Activated CD4-positive, alpha-beta T cell treated with anti-CD3 and anti-CD28 coated beads, Interleukin-2, amount 50 U/mL, for 16 hours (primary cell): ENCODE measurements at places on chromosomes 7 and 10.

GRCh38 chr7:22452142-22452959 lies 47.6 kb downstream of the STEAP1B start:
- peak; percentile 33 for DNase-seq

DNA sequence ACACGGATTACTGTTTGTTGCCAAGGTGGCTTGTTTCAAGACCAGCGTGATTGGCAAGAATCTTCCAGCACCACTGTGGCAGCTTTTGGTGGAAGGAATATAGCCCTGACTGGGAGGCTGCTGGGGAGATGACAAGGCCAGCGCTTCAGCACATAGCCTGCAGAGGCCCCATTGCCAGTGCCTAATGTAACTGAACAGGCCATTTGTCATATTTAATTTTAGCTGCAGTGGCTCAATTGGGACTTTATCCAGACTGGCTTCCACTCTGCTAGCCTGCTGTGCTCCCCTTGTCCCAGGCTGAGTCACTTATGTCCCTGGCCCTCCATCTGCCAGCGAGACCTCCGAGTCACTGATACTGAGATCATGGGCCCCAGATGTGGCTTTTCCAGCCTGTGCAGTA lies 483.1 kb downstream of the GALNT17 start:
- DNase-seq: no peak

GRCh38 chr10:68506411-68506810 lies 20.9 kb downstream of the SLC25A16 start:
- DNase-seq: no peak

- no peak for DNase-seq
Observed at GRCh38 chr10:87593702-87594101, 66.0 kb upstream of the PAPSS2 start.

DNA sequence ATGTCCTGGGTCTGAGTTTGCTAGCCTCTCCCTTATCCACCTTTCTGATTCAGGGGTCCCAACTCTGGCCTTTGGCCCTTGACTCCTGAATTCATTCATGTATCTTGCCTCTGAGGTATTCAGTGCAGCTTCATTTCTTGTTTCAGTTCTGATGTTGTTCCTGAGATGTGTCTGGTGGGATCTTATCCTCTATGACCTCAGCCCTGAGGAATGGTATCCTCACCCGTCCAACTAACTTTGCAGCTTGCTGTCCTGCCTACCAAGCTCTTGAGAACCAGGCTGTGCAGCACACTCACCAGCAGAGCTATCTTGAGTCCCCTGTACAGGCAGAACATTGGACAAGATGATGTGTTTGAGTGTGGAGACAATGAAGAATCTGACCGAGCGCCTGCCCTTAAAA lies 13.8 kb downstream of the SUFU start:
- DNase-seq: no peak

DNA sequence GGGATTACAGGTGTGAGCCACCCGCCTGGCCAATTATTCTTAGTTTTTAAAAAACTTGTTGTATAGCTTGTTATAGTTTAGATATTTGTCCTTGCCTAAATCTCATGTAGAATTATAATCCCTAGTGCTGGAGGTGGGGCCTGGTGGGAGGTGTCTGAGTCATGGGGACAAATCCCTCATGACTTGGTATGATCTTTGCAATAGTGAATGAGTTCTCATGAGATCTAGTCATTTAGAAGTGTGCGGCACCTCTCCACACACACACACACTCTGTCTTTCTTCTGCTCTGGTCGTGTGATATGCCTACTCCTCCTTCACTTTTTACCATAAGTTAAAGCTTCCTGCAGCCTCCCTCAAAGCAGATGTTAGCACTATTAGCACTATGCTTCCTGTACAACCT lies 37.2 kb downstream of the FAM149B1 start:
- DNase-seq: no peak

GRCh38 chr7:113828581-113828980 lies 90.2 kb downstream of the PPP1R3A start:
- no peak for DNase-seq

DNA sequence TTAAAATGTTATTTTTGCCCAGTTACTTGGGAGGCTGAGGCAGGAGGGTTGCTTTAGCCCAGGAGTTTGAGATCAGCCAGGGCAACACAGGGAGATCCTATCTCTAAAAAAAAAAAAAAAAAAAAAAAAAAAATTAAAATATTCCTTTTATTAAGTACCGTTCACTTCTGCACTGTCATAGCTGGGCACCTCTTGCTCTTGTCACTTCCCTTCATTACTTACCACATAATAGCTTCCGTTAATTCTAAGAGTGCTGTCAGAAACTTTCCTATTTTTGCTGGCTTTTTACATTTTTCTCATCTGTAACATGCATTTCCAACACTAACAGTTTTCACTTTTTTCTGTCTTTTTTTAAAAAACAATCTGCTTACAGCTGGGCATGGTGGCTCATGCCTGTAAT lies 132.9 kb downstream of the PIP4K2A start:
- no peak for DNase-seq
